ENCODE measurements at places on chromosomes 1 and 21.
A peak's percentile ranks its signal among the peaks of the same experiment; 100 is the strongest.

- DNase-seq: no peak
Measured at GRCh38 chr1:204927673-204928641, 57.3 kb downstream of the NFASC start.

DNA sequence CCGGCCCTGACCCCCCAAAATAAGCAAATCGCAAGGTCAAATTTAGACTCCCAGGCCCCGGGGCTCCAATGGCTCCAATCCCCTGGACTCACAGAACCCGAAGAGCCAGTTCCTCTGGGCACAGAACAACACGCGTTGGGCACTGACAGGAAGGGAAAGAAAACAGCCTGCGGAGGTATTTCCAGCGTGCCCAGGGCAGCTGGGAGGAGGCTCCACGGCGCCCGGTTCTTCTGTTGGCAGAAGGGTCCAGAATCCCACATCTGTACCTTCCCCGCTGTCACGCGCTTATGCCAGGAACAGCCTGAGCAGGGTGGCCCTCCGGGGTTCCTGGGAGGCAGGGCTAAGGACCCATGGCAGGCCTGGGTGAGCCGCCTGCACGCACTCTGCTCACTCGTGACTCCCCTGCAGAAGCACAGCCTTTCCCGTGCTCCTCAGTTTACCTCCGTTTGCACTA, 85.5 kb downstream of the RIPK4 start:
- no peak for DNase-seq

- DNase-seq: no peak
Measured at GRCh38 chr1:186780076-186780475, 48.7 kb upstream of the PLA2G4A start.

- DNase-seq: no peak
Measured at GRCh38 chr1:59290193-59290949, 6.5 kb upstream of the FGGY start.

DNA sequence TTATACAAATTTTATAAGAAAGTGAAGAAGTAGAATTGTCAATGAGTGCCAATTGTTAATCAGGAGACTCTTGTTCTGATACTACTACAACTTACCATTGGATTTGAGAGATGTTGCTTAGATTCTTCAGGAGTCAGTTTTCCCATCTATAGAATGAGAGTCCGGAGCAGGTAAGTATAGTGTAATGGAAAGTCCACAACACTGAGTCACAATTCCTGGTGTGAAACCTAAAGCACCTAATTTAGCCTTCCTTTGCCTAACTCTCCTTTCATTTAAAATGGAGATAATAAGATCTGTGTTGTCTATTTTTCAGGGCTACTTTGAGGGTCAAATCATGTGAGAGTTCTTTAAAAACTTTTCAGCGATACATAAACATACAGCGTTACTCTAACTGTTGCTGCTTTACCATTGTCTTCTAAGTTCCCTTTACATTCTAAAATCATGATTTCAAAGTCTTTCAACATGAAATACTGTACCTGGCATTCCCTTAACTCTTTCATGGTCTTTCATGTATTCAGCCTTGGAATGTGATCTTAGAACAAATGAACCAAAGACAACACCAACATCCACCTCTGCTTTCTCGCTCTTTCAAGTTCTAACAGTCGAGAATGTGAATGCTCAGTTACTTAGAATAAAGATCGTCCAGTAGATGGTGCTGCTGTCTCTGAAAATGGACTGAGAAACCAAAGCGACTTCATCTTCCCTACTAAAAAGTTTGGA, 90.9 kb downstream of the SLC30A10 start:
- DNase-seq: peak; percentile 13

GRCh38 chr1:30753660-30754123, 3.9 kb downstream of the LAPTM5 start:
- no peak for DNase-seq

- no peak for DNase-seq
Measured at GRCh38 chr1:166383137-166383536, 216.3 kb upstream of the FAM78B start.

- no peak for DNase-seq
Measured at GRCh38 chr21:43317959-43318358, 109.0 kb downstream of the SIK1 start.

DNA sequence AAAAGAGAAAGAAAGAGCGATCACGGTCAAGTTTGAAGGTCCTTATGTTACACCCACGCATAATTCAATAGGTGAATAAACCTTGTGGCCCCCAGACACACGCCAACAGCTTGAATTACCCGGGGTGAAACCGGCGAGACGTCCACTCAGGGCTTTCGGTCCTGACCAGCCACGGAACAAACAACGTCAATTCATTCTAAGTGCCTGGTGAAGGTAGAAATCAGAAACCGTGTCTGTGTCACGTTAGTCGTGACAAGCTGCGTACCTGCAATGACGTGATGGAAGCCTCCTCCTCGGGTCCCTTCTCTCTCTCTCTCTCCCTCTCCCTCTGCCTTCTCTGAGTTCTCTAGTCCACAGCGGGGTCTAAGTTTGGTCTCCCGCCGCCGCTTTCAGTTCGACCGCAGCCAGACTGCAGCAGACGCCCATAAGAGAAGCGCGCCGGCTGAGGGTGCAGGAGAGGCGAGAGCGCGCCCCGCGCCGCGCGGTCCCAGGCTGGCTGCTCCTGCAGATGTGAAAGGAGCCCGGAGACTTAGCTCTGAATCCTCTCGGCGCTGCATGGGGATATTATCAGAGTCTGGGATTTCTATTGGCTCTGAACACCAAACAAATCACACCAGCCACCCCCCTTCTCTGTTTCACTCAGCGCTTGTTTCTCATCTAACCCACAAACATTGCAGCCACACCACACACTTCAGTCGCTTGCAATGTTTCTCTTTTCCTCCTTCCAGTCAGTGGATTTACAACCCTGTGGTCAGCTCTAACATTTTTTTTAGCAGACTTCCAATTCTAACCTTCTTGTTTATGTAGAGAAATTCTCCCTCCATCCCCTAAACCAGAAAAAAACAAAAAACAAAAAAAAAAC, at the start of gene GREM2:
Gene GREM2, minus strand, starts transcription at position 537 of the 862 bp plus-strand sequence. CDS start 118,680 bp downstream, outside the sequence.
- peak; percentile 91 for DNase-seq

All from skeletal muscle cell (primary cell).